ENCODE measurements at places on chromosomes 7 and 10.
A peak's percentile ranks its signal among the peaks of the same experiment; 100 is the strongest.

GRCh38 chr7:117673367-117673766 lies 193.5 kb downstream of the CFTR start:
- DNase-seq: peak; percentile 67

DNA sequence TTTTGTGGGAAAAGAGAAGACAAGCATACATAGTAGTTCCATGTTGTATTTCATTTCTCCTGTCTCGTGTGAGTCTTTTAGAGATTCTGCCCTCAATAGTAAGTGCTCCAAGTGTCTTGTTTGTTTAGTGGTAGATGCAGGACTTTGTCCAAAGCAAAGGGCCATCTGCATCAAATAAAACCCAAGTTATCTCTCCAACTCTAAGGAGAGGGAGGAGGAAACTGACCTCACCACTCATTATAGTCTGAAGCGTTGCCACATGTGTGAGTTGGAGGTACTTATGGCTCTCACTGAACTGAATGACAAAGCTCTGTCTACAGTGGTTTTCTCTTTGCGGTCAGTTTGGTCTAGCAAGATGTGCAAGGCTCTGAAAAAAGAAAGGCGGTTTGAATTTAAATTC lies 272.6 kb downstream of the DOCK4 start:
- DNase-seq: no peak

- no peak for DNase-seq
Observed at GRCh38 chr7:158633055-158633956, 45.7 kb upstream of the PTPRN2 start.

- peak; percentile 34 for DNase-seq
Observed at GRCh38 chr10:3468919-3469638, 296.5 kb upstream of the PITRM1 start.

DNA sequence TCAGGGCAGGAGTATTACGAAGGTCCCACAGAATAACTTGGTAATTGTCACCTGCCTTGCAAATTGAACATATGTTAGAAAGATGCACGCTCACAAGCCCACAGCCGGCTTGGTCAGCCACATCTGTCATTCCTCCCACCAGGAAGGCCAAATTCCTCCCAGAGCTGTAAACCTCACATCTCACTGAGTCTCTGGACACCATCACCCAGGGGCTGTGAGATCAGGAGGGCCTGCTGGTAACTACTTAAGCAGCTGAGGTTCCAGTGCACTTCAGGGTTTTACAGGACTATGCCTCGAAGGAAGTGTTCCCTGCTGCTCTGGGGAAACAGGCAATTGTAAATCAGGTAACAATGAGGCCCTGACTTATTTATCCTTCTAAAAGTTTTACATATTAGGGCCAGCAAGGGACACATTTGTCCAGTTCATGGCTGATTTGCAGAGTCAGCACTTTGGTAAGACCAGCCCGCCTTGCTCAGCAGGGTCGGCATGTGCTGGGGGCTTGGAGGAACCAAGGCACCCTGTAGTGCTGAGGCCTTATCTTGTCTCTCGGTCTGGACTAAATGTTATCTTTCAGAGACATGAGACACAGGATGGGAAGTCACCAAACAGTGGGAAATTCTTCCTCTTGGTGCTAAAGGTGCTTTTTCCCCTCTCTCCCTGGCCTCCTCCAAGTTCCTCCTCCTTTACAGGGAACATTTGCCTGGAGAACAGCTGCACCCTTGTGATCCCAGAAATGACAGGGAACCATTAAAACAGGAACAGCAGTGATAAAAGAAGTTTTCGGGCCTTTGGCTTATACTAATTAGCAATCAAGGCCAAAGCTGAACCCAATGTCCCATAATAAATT lies 34.3 kb downstream of the PYROXD2 start:
- DNase-seq: no peak

DNA sequence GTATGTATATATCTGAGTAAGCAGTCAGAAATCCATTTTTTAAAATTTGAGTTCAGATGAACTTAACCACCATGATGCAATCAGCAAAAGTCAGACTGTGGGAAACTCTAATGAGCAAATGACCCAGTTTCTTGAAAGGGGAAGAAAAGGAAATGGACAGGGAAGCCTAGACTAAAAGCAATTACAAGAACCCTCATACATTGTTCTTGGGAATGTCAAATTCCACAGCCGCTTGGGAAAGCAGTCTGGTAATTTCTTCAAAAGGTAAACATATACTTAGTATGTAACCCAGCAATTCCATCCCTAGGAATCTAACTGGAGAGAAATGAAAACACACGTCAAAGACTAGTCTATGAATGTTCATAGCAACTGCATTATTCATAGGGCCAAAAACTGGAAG lies 16.4 kb upstream of the FOXK1 start:
- DNase-seq: no peak

DNA sequence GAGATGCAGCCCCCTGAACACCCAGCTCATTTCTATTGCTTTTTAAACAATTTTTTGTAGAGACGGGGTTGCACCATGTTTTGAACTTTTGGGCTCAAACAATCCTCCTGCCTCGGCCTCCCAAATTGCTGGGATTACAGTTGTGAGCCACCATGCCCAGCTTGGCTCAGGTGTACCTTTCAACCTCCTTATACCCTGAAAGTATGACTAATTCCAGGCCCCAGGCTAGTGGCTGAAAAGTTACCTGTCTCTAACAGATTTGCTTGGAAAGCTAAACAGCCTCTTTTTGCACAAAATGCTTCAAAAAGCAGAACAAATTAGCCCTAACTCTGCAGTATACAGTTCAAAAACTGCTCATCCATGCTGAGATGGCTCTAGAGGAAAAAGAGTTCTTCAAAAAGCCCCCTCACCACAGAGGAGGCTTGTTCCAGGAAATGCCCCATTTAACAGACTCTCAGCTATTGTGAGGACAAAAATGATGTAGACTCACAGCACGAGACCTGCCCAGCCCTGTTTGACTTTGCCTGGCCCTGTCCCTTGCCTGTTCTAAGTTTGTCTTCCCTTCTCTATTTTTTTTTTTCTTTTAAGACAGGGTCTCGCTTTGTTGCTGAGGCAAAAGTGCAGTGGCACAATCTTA lies 13.4 kb upstream of the AP1S1 start:
- no peak for DNase-seq

DNA sequence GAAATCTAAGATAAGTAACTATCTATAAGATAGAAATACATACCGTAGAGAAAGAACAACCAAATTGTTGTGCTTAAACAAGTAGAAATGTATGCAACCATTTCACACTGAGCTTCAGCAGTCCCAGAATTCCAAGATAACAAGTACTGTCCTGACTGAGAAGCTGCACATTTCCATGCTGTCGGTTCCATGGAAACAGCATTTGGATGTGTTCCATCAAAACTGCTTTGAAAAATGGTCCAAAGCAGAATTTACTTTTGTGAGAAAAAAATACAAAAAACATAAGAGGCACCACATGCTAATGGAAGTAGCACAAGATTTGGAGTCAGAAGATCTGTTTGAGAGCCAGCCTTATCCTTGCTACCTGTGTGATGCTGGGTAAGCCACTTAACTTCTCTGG lies 92.6 kb downstream of the MTERF1 start:
- DNase-seq: no peak

- DNase-seq: no peak
Observed at GRCh38 chr10:65910209-65910608, 1015.6 kb upstream of the LRRTM3 start.

DNA sequence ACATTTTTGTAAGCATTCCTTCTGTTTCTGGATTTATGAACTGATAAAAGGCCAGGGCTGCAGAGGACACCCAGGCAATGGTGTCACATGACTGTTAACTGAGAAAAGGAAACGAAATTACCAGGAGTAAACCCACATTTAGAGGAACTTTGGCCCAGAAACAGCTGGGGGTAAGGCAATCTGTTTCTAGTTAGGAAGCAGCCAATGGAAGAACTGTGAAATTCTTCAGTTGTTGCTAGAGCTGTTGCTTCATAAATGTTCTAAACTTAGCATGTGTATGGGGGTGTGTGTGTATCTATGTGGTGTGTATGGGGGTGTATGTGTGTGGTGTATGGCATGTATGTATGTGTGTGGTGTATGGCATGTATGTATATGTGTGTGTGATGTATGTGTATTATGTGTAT lies 11.8 kb upstream of the PDCD4 start:
- no peak for DNase-seq

- no peak for DNase-seq
Observed at GRCh38 chr7:114008696-114009095, 89.9 kb upstream of the PPP1R3A start.

DNA sequence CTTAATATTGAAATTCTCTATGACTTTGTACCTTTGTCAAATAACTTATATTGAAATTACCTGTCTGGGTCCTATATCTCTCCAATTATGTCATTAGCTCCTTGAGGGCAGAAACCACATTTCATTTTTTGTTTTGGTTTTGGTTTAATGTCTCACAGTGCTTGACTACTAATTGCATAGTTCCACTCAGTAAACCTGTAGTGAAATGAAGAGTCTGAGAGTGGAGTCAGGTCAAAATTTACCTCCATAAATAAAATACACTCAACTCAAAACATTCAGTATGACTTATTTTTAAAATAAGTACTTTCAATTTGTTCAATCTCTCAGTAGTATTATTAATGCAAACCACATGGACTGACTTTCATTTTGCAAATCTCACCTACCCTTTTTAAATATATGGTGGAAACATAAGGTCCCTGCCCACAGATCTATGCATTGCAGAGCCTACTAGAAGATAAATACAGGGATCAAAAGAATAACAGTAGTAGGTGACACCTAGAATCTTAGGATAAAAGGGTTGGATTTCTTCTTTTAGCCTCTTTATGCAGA lies 32.5 kb downstream of the PDE1C start:
- DNase-seq: no peak

GRCh38 chr10:124539935-124540641 lies 78.5 kb downstream of the LHPP start:
- DNase-seq: peak; percentile 48

DNA sequence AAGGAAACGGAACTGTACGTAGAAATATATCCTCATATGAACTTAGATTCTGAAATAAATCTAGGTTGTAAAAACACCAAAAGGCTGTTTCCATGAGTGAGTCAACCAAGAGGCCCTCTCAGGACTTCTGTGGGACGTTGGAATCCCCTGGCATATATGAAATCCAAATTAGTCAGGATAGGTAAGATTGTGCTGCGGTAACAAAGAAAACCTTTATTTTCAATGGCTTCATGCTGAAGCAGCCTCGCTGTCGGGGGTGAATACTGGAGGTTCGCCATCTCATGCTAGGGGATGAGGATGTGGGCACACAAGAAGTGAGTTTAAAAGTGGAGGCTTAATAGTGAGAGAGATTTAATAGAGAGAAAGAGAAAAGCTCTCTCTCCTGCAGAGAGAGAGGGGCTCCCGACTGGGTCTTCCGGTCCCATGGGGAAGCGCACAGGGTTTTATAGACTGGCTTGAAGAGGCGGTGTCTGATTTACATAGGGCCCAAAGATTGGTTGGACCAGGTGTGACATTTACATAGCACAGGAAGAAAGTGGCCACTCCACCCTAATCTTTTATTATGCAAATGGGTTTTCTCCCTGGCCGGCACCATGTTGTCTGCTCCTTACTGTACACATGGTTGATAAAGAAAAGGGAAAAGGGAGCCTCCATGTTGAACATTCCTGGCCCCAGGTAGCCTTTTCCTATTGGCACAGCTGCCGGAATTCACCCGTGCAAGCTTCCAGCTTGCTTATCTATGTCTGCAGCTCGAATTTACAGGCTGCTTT lies 52.3 kb upstream of the SEPHS1 start:
- DNase-seq: no peak

DNA sequence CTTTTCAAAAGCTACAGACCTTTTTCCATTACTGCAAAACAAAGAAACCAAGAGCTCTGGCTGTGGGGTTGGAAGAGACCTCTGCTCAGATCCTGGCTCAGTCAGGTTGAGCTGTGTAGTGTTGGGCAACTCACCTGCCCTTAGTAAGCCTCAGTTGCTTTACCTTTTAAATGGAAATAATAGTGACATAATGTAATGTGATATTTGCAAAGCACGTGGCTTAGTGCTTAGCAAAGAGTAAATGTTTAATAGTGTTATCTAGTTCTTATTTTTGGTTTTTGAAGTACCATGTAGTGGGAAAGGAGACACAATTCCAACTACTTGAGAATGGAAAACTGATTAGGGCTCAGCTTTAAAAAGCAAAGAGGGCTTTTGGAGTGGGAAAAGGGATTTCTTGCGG lies 100.2 kb downstream of the SVIL start:
- no peak for DNase-seq

- no peak for DNase-seq
Observed at GRCh38 chr10:53744746-53745145, 972.2 kb upstream of the MBL2 start.

DNA sequence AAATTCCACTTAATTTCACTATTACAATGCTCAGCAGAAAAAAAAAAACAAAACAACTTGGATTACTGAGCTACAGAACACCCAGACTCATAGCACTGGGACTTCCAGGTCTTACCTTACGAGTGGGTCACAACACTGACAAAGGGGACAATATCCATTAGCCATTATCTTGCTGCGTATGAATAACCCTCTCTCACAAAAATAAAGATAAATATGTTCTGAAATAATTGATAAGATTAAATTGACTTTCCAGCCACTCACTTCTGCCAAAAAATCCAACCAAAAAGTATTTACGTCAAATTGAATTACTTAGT lies 128.7 kb downstream of the PKD1L1 start:
- DNase-seq: no peak

DNA sequence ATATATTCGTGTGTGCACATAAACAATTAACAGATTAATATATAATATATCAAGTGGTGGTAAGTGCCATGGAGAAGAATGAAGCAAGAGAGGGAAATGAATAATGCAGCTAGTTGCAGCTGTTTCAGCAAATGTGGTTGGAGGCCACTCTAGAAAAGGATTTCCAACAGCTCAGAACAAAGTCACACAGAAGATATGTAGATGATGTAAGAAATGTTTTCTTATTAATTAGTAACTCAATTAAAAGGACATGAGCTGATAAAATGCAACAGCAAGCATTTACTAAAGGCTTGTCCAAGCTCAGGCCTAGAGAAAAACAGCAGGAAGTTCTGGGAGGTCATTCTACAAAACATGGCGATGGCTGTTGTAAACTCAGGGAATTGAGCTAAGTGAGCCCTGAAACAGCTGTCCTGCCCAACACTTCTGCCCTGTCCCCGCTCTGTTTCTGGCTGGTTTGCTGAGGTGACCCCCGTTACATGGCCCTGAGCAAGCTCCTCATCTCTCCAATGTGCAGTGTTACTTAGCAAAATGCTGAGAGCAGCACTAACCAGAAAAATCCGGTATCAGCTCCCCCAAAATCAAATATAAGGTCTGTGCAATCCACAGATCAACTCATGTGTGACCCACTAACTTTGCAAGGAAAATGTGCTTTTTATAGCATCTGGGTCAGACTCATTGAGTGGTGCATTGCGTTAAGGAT lies 23.4 kb upstream of the C10orf67 start:
- no peak for DNase-seq

GRCh38 chr10:105139363-105139896 lies 498.3 kb downstream of the SORCS3 start:
- no peak for DNase-seq

DNA sequence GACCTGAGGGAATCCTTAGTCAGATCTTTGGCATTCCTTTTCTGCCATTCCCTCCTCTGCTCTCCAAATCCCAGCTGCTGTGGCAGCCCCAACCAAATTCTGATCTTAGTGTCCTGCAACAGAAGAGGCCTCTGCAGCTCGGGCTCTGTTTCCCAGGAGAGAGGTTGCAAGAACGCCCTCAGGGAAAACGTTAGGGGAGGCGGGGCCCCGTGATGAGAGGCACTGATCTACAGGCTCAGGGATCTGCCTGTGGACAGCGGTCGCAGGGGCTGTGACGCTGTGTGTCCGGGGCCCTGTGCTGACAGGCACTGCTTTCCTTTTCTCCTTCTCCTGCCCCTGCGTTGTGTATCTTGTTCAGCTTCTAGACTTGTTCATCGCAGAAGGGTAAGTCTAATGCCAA lies 57.3 kb upstream of the DPYSL4 start:
- no peak for DNase-seq

All from hippocampal formation (tissue), 2 donors.